ENCODE measurements at places on chromosomes 13 and 19.
A peak's percentile ranks its signal among the peaks of the same experiment; 100 is the strongest.

DNA sequence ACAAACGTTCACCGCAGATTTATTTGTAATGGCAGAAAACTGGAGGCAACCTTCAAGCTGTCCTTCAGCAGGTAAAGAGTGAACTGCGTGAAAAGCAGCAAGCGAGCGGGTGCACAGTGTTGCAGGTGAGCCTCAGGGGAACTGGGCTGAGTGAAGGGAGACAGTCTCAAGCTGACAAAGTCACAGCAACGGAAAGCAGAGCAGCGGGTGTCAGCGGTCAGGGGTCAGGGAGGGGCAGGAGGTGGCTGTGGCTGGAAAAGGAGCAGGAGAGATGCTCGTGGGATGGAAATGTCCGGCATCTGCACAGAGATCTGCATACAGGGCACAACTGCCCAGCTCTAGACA lies 8.5 kb upstream of the RASA3 start:
- no peak for DNase-seq

DNA sequence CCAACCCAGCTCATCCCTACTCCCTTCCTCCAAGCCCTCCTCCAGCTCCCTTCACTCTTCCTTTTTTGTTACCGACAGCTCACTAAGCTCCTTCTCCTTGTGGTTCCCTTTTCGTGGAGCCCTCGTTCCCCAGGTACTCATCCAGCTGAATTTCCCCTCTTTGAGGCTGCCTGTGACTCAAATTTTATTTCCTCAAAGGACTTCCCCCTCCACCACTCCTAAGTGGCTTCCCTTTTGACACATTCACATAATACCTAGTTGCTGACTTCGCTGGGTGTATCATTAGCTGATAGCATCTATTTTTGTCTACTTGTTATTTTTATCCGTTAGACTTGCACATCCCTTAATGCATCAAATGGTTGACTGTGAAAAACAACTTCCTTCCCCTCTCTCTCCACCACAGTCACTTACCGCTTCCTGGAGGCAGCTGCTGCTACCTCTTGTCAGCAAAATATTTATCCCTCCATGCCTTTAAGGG lies 14.5 kb downstream of the FFAR2 start:
- DNase-seq: no peak

- peak; percentile 22 for DNase-seq
These were observed 27.4 kb upstream of the TIMM44 start for GRCh38 chr19:7970716-7971448.

DNA sequence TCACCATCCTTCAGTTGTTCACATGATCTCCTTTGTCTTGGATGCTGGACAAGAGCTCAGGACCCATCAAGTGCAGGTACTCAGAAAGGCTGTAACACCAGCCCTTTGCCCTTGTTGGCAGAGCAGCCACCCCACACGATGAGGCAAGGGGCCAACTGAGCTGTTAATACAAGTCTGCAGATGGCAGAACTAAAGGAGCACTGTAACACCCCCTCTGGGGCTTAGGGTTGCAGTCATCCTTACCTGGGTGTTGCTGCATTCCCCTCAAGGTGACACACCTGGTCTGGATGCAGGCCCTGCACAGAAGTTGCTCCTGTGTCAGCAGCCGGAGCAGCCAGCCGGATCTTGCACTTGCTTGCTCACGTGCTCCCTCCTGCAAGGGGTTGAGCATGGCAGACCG lies 52.0 kb downstream of the STARD13 start:
- DNase-seq: no peak

DNA sequence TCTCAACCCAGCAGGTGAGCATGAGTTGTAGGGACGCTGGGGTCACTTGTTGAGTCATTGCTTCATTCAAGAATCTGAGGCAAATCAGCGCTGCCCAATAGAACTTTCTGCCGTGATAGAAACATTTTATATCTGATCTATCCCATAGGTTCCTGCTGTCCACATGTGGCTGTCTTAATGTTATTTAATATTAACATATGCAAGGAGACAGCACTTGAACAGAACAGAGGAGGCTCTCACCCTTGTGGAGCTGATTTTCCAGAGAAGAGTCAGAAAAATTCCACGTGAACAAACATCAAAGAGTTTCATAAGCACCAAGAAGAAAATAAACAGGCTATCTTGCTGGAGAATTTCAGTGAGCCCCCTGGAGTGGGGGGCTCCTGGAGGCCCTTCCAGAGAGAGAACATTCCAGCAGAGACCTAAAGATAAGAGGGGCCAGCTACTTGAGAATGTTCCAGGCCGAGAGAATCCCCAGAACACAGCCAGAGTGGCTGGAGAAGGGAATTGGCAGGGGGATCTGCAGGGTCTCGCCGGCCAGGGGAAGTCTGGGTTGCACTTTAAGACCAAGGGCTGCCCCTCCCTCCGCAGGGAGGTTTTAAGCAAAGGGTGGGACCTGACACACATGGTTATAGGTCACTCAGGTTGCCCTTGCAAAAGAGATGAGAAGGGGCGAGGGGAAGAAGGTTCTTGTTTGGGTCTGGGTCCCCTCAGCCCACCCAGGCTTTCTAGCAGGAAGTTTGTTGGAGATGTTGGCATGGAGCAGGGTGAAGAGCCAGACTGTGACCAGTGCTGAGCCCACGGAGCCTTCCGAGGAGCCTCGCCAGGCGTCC lies 135.7 kb downstream of the CRYL1 start:
- DNase-seq: peak; percentile 56

DNA sequence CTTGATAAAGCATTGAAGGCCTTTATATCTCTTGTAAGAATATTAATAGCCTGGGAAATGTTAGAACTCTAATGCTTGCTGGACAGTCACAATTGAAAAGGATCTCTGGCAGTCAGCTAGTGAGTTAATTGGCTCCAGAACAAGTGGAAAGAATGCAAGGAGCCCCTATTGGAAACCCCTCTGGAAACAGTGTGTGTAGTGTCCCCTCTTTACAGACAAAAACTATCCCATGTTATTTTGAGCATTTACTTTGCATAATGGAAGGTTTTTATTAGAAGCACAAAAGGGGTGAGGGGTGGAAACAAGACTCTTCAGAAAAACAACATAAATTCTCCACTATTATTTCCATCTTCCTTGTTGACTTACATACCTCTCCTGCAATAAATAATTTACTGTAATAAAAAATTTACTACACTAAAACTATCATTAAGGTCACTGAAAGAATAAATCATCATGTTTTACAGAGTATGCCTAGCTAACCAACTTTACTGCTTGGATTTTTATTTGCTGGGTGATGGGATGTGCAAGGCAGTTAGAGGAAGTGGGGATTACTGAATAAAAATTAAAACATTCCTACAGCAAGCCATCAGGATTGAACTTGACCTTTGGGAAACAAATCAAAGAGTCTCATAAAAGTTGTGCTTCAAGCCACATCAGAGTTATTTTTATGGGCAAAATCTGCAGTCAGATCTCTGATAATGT lies 610.4 kb downstream of the TBC1D4 start:
- DNase-seq: no peak

DNA sequence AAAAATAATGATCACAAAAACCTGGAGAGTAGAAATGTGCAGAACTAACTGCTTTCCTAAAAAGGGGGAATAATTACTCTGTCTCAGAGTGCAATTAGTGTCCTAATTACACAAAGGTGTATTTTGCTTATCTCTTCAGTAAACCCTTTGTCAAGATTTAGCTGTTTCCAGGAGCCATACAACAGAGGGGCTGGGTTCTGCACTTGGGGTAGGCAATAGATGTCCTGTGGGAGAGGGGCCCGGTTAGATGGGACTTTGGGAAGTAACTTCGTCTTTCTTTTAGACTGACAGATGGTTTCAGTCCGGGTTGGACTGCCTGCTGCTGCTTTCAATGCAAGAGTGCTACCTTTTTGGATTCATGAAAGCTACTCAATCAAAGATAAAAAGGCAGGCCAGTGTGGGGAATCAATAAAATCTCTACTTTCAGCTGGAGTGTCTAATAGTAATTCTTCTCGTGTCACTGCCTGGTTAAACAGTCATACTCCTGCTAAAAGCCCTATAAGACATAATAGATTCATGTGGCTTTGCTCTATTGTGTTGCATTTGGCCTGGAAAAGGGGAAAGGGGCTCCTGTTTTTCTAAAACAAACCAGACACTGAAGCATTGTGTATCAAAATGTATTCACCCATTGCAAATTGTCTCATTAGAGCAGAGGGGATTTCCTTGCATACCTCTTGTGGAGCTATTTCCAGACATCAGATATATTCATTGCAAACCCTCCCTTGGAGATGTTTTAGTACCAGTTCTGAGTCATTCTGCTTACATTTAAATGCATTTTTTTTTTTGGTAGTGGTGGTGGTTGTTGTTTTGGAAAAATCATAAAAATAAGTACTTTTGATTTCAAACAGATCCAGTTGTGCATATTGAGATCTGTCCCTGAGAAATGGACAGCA lies 83.3 kb upstream of the PCDH8 start:
- no peak for DNase-seq

GRCh38 chr13:33230178-33230881 lies 55.2 kb downstream of the STARD13 start:
- DNase-seq: peak; percentile 48

- no peak for DNase-seq
These were observed 18.3 kb downstream of the TGFB1 start for GRCh38 chr19:41335467-41335866.

DNA sequence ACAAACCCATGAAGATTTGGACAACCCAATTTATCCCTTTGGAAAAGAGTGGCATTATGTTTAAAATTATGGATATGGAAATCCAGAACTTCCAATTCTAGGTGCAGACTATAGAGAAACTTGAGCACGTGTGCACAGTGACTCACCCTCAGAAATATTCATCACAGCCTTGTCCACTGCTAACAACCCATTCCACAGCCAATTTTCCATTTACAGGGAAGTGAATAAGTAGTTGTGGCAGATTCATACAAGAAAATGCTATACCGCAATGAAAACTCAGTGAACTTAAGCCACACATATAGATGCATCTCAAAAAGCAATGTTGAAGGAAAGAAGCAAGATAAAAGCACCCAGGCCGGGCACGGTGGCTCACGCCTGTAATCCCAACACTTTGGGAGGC lies 133.3 kb downstream of the USP12 start:
- peak; percentile 81 for DNase-seq

DNA sequence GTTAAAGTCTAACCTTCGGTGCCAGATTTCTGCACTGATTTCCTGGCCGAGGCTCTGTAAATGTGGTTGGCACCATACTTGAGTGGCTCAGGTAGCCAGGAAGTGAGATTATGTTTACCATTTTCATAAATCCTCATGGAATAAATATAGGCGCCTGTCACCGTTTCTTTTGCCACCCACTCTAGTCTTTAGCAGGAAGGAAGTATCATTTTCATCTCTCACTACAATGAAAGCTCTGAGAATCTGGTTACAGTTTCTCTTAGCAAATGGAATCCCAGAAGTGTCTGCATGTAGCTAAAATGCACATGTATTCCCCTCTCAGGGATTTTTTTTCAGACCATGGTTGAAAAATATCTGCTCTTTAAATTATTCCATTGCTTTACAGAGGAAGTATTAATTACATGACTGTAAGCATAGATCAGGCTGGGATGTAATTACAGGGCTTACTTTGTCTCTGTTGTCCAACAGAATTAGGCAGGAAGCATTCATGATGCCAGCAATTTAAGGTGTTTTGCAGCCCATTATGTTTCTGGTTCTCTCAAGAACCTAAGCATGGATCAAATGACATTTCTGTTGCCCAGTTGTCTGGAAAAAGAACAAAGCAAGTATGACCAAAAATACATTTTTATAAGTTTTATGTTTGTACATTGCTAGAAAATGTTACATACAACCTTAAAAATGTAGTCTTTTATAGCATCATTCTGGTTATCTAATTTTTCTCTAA lies 221.7 kb upstream of the SPRY2 start:
- DNase-seq: no peak

DNA sequence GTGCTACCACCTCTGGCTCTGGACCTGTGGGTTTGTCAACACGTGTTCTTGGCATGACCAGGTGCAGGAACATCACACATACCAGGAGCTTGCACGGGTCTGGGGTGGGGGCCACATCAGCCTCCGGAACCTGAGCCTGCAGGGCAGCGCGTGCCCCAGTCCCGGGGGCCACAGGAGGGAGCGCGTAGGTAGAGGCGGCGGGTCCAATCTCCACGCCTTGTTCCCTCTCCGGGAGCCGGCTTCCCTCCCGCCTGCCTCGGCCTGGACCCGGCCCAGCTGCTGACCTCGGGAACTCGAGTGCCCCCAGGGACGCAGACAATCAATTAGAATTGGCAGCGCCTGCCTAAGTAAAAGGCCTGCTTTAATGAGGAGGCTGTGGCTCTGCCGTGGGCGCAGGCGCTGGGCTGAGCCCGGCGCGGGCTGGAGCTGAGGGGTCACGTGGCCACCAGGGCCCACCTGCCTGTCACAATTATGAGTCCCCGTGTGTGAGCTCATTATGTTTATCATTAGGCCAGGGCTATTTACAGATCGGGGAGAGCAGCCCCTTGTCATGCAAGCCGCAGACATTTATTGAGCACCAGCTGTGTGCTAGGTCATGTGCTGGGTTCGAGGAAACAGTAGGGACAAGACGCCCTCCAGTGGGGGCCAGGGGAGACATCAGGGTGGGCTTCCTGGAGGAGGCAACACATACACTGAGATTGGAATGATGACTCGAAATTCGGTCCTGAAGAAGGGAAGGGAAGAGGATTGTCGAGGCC lies 32.2 kb upstream of the TNFAIP8L1 start:
- no peak for DNase-seq

- DNase-seq: peak; percentile 96
These were observed 2.3 kb upstream of the TMEM91 start for GRCh38 chr19:41373993-41374392.

DNA sequence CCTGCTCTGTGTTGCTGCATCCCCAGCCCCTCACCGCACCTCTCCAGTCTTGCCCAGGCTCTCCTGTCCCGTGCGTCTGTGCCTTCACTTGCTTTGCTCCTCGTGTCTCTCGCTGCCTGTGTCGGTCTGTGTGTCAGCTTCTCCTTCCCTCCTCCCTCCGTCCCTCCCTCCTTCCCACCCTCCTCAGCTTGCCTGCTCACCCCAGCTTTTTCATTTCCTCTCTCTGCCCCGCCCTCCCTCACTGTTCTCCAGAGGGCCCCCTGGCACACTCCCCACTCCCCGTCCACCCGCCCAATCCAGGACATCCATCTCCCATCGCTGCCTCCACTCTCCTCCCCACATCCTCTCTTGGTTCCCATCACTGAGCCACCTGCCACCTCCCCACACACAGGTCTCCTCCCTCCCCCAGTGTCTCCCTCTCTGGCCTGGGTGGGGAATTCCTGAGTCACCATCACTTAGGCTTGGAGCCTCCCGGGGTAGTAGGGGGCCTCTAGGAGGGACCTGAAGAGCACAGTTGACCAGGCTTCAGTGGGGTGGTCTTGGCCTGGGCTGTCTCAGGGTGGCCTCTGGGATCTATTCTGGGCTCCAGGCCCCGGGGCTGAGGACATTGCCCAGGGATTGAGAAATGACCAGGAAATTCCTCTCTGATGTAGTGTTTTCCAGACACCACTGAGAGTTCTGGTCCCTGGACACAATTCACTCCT lies at the start of gene PTGIR:
Gene PTGIR, minus strand, starts transcription at position 132 of the 704 bp plus-strand sequence. CDS start 864 bp downstream, outside the sequence.
- peak; percentile 33 for DNase-seq
